ENCODE measurements at places on chromosomes 1 and 21.

DNA sequence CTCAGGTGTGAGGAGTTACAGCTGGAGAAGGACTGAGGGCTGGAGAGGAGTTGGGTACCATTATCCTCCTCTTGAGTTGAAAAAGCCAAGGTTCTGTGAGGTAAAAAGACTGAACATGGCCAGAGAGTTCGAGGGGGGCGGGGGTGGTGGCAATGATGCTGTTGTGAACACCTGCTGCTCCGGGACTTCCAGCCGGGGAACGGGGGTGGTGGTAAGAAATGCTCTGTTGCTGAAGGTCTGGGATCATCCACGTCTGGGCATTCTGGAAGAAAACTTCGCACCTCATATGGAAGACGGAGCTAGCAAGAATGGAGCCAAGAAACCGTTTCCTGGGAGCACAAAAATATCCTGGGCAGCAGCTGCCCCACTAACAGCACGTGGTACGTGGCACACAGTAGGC lies 20.1 kb upstream of the ALPL start:
- H3K27ac ChIP-seq: no peak overlapping the region
- H3K36me3 ChIP-seq: no peaks in the 10 kb centered on the region
- no peak for DNase-seq
- no peak overlapping the region for H3K4me3 ChIP-seq
- no peaks in the 10 kb centered on the region for H3K4me1 ChIP-seq

DNA sequence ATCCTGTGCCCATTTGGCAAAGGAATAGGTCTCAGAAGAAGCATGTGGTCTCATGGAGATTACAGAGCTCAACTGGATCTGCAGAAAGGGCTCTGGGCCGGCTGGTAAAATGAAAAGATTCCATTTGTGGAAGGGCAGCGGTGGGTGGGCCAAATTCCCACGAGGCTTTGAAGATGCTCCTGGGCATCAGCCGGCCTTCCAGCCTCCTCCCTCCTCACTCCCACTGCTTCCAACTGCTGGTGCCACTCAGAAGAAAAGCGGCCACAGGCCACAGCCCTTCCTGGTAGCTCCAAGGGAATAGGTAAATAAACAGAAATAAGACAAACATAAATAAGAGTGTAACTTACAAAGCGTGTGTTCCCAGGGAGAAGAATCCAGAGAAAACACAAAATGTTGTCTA lies 136.3 kb upstream of the SLC44A3 start:
- no peak for DNase-seq
- no peaks in the 10 kb centered on the region for H3K4me1 ChIP-seq
- no peak overlapping the region for H3K4me3 ChIP-seq
- no peaks in the 10 kb centered on the region for H3K36me3 ChIP-seq

- DNase-seq: peak; percentile 85
- peak overlapping the region; percentile 2 for H3K4me3 ChIP-seq
- peaks cover 69% of the 10 kb centered on the region for H3K27me3 ChIP-seq
- no peak overlapping the region for H3K27ac ChIP-seq
These were observed 3.6 kb upstream of the FOXD2 start for GRCh38 chr1:47434051-47434842.

- peaks cover 62% of the 10 kb centered on the region for H3K4me1 ChIP-seq
- H3K27ac ChIP-seq: no peak overlapping the region
- no peaks in the 10 kb centered on the region for H3K36me3 ChIP-seq
- DNase-seq: no peak
- no peak overlapping the region for H3K4me3 ChIP-seq
These were observed 34.7 kb downstream of the SLC1A7 start for GRCh38 chr1:53107570-53108322.

DNA sequence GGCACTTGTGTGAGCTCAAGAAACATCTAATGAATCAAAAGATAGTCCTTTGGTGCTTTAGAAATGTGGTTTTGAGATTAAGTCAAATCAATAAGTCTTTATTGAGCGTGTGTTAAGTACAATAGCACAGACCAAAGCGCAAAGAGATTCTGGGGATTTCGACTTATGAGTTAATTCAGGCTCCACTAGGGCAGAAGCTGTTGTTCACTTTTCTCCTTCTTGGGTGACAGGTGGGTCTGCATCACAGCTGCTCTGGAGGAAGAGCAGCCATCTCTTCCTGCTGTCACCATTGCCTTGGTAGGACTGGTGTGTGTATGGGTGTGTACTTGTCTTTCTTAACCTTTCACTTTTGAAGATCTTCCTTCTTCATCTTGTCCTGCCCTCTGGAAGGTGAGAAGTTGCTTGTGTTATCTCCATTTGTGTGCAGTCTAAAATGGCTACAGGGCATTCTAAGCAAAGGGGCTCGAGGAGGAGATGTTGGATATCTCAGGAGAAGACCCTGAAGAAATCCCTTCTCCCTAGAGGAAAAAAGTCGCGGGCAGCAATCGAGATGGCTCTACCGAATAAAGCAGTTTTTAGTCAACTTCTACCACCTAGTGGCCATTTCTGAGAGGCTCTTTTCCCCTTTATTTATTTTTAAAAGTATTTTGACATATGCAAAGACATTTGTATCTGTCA lies 22.9 kb upstream of the DISC1 start:
- H3K4me3 ChIP-seq: peak overlapping the region; percentile 44
- no peak overlapping the region for H3K27ac ChIP-seq
- no peaks in the 10 kb centered on the region for H3K27me3 ChIP-seq
- peaks cover 33% of the 10 kb centered on the region for H3K4me1 ChIP-seq
- H3K36me3 ChIP-seq: no peaks in the 10 kb centered on the region
